ENCODE measurements at places on chromosomes 5 and 9.

- DNase-seq: no peak
These were observed 100.7 kb upstream of the ERBIN start for GRCh38 chr5:65825408-65826328.

- DNase-seq: no peak
These were observed 208.5 kb upstream of the TUT7 start for GRCh38 chr9:86562691-86563090.

DNA sequence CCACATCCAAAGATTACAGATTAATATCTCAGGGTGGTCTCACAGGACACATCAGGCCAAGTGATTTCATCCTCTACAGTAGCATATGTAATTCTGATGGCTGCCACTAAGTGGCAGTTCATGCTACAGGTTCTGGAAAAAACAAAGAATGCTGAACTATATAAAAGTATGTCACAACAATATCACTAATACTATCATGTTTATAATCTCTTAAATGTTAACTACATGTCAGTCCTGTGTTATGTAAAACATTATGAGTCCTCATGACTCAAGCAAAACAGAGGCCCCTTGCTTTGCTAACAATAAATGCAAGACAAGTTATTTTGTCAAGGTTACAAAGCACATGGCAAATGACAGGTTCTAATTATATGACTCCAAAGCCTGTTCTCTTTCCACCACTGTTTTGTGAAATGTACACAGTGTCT is 233.2 kb downstream of the FBXL17 start:
- DNase-seq: no peak

DNA sequence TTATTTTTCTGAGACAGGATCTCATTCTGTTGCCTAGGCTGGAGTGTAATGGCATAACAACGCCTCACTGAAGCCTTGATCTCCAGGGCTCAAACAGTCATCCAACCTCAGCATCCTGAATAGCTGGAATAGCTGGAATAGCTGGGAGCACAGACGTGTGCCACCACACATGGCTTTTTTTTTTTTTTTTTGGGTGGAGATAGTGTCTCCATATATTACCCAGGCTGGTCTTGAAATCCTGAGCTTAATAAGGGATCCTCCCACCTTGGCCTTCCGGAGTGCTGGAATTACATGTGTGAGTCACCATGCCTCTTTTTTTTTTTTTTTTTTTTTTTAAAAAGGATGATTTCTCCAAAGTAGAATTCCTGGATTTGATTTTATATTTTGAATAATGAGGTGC is 60.7 kb downstream of the NSD1 start:
- DNase-seq: no peak

GRCh38 chr5:13992795-13993194 is 48.3 kb upstream of the DNAH5 start:
- DNase-seq: no peak

DNA sequence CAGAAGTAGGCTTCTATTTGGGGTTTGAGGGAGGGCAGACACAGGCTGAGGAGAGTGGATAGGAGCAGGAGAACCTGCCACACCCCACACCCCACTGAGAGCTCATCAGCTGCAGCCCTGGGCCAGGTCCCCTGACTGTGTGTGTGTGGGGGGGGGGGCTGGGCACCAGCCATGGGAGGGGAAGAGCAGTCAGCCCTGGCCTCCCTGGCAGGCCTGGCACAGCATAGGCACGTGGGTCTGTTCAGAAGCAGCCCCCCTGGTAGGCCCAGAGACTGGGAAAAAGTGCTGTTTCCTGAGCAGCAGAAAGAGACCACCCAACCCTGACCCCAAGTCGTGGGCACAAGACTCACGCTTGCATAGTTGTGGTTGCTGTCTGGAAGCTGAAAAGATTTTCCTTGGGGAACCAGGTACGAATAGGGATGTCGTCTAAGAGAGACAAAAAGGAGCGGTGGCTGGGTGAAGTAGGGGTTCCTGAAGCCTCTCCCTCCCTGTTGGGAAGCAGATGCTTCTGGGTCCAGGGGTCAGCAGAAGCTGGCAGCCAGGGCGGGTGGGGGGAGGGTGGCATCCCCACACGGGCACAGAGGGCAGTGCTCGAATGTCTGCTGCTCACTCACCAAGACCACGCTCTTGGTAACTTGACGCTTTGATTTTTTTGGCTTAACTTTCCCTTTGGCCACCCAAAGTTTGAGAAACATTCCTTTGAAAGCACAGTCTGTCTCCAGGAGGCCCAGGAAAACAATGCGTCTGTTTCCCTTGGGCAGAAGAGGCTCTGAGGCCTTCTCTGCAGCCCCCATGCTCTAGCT is 2.9 kb downstream of the NSMF start:
- DNase-seq: no peak

DNA sequence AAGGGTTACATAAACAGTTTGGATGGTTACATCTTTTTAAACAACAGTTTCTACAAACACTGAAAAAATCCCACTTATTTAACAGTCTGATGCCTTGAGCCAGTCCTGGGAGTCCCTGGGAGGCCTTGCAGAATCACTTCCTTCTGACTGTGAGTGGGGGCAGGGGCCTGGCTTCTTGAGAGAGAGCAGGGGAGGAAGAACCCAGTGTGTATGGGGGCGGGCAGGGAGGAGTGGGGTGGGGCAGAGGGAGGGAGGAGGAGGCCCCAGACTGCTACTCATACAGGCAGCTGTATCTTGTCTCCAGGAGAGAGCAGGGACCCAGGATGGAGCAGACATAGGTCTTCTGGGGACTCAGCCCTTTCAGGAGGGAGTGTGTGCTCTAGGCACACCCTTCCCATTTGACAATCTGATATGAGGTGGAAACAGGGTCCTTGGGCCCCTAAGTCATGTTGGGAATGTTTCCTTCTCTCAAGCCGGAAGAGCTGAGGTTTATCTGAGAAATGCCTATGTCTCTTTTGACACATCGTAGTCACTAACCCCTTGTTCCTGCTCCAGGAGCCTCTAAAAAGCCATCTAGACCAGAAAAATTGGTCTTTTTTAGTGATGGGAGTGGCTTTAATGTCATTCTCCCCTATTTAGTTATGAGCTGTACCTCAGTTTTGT is 52.8 kb downstream of the IRF1 start:
- peak; percentile 26 for DNase-seq

DNA sequence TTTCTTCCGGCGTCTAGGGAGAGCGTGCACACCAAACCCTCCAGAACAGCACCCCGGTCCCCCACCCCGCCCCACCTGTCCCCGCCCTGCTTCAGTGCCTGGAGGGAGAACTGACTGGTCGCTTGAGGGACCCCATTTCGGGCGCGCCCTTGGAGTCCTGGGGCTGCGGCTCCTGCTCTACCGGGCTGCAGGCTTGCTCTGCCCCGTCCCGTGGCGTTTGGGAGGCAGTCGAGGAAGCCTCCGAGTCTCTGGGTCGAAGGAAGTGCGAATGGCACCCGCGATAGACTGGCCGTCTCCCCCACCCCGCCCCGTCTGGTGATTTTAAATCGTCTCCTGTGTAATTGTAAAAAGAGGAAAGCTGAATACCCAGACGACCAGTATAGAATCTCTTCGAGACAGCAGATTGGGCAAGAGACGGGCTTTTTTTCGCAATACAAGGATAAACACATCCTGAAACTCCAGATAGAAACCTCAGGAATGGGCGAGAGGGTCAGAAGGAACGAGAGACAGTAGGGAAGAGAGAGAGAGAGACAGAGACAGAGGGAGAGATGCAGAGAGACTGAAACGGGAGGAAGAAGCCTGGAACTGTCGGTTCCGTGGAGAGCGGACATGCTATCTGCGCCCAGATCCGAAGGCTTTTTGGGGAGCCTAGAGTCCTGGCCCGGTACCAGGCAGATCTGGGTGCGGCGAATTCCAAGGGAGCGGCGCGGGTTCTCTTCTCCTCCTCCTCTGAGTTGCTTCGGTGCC is 9.9 kb downstream of the PRDM6 start:
- no peak for DNase-seq

- no peak for DNase-seq
These were observed 18.9 kb upstream of the MEGF9 start for GRCh38 chr9:120733190-120733589.

DNA sequence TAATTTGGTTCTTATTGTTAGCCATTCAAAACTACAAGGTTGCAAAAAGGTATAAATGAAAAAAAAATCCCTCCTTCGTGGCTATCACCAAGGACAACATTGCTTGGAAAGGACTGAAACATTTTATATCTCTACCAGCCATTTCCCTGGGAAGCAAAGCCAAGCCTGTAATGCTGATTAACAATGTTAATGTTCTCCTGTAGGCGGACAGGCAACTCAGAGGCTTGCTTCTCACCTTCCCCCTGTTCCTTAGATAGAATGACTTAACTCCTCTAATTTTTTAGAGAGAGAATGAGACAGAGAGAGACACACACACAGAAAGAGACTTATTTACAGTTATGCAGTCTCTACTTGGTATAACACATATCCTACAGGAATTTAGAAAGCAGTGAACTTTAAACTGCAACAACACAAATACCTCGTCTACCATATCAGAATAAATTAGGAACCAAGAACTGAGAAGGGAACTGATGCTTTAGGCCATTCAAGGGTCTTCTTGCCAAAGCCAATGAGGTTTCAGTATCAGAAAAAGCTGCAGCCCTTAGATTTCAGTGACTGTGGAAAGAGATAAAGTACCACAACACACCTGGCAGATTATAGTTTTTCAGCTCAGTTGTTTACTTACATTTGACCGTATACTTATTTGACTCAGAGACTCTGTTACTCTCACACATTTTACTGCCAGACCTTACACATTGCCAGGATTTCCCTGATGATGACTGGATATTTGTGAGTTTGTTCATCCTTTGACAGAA is 20.9 kb upstream of the MAN2A1 start:
- no peak for DNase-seq

- no peak for DNase-seq
These were observed 441.5 kb upstream of the ADAMTS16 start for GRCh38 chr5:4698596-4698995.

- DNase-seq: peak; percentile 32
These were observed 92.2 kb downstream of the DOCK8 start for GRCh38 chr9:306907-307306.

- peak; percentile 67 for DNase-seq
These were observed 684 bp downstream of the DNAJA1 start for GRCh38 chr9:33025572-33026342.

GRCh38 chr9:127179633-127180441 is 57.4 kb upstream of the ANGPTL2 start:
- no peak for DNase-seq

- no peak for DNase-seq
These were observed 256.7 kb downstream of the CDH12 start for GRCh38 chr5:22596404-22596970.

- no peak for DNase-seq
These were observed 9.8 kb upstream of the PHYKPL start for GRCh38 chr5:178242416-178242815.

- no peak for DNase-seq
These were observed 43.9 kb downstream of the F2RL2 start for GRCh38 chr5:76579166-76579937.

DNA sequence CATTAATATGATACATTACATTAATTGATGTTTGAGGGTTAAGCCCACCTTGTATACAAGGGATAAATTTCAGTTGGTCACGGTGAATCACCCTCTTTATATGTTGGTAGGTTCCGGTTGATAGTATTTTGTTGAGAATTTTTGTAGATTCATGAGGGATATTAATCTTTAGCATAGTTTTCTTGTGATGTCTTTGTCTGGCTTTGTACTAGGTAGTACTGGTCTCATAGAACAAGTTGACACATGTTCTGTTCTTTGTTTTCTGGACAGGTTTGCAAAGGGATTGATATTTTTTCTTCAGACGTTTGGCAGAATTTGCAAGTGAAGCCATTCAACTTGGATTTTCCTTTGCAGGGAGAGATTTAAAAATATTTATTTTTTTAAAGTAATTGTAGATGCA is 49.1 kb upstream of the CLK4 start:
- no peak for DNase-seq

GRCh38 chr5:129061849-129062248 is 32.7 kb upstream of the ISOC1 start:
- DNase-seq: no peak

DNA sequence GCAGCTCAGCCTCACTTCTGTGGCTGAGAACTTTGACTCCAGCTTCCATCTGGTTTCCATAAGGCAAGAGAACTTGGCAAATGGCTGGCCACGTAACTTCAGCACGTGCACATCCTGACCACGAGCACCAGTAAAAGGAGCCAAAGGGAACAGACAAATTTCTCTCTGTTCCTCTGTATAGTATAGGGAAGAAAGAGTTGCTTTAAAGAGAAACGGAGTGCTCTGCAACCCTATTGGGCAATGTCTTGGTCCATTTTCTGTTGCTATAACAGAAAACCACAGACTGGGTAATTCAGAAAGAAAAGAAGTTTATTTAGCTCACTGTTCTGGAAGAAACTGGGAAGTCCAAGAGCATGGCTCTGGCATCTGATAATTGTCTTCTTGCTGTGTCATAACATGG is 558.7 kb downstream of the ACTL7B start:
- no peak for DNase-seq

DNA sequence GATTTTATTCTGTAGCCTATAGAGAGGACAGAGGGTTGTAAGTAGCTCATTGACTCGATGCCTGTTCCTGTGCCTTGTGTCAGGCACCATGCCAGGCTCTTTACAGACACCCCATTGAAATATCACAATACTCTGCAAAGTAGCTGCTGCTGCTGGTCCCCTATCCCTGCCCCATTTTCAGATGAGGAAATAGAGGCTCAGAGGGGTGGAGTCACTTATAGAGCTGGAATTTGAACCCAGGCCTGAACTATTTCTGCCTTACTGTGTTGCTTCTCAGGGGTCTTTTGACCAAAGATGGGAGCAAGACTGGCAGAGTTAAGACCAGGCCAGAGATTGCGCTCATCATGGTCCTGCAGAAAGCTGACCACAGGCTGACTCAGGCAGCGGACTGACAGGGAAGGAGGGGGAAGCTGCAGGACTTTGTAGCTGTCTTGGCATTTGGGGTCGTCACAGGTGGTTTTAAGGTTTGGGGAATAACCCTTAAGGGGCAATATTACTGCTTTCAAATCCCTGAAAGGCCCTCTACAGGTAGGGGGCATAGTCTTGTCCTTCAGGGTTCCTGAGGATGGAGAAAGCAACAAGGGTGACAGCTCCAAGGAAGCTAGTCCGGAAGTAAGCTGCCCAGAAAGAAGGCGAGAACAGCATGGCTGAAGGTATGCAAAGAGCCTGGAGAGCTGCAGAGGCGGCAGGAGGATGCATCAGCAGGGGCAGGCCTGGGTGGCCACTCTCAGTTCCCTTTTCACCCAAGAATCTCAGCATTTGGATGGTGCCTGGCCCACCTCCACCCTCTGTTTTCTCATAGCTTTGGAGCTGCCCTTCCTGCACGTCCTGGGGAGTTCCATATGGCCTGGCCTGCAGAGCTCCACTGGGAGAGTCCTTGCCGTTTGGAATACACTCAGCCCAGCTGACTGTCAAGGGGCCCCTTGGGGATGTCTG is 18.3 kb upstream of the NDST1 start:
- DNase-seq: no peak

DNA sequence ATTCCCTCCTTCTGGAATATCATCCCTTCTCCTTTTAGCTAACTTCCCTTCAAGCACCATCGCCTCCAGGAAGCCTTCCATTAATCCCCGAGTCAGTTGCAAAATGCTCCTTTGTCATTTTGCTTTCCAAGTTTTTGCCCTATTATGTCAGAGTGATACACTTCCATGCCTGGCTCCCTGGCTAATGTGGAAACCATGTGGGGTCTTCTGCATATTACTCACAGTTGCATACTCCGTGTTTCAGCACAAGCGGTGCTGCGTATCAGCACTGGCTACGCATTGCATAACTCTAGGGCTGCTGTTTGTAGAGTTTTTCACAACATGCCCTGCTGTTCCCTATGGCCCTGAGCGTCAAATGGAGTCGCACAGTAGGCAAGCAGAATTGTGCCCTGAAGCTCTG is 1.9 kb downstream of the TEX53 start:
- DNase-seq: no peak

- no peak for DNase-seq
These were observed 125.3 kb upstream of the DAPK1 start for GRCh38 chr9:87372356-87372851.

Data from T-helper 2 cell (primary cell).